ENCODE measurements at places on chromosomes 1 and 21.

- no peak for DNase-seq
These were observed 14.2 kb downstream of the TTC34 start for GRCh38 chr1:2787163-2787911.

GRCh38 chr21:31945546-31945945 is 72.7 kb downstream of the HUNK start:
- peak; percentile 9 for DNase-seq

GRCh38 chr1:202068596-202068995 is 54.1 kb upstream of the GPR37L1 start:
- no peak for DNase-seq

GRCh38 chr1:46725736-46726108 is 6.8 kb upstream of the EFCAB14 start:
- DNase-seq, result peak; percentile 26

- DNase-seq, result no peak
These were observed 40.2 kb downstream of the CASQ2 start for GRCh38 chr1:115728341-115728740.

GRCh38 chr1:8854240-8854639 is 24.2 kb downstream of the ENO1 start:
- no peak for DNase-seq

GRCh38 chr1:226059709-226060108 is 2.8 kb upstream of the H3-3A start:
- no peak for DNase-seq

DNA sequence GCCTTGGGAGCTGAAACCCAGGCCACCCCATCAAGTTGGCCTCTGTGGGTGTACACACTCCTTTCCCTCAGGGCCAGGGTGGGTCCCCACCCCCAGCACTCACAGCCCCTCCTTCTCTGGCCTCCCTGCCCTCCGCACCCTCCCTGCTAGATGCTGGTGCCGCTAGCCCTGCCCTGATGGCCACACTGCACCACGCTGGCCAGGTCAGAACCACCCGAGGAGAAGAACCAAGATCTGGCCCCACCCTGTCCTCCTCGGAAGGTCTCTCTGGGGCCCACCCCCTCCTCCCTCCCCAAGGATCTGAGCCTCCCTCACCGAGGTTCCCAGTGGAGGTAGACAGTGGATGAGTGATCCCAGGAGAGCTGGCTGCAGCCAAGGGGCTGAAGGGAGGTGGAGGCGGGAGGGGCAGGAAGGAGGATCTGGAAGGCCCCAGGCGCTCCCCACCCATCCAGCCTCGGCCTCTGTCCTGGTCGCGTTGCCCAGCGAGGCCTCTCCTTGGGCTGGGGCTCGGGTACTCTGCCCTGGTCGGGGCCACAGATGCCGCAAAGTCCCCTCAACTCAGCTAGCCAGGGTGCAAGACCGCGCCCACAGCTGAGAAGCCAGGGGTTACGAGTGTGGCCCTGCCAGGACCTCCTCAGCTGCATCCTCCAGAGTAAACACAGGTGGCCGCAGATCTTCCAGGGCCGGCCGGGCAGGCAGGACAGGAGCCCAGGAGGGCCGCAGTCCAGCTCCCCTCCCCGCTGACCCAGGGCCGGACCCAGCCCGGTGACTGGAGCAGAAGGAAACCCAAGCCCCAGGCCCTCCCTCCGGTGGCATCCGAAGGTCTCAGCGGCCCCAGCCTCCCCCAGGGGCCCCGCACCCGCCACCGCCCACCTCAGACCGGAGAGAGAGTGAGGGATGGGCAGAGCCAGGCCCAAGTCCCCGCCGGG is 5.2 kb downstream of the B3GALT6 start:
- no peak for DNase-seq

DNA sequence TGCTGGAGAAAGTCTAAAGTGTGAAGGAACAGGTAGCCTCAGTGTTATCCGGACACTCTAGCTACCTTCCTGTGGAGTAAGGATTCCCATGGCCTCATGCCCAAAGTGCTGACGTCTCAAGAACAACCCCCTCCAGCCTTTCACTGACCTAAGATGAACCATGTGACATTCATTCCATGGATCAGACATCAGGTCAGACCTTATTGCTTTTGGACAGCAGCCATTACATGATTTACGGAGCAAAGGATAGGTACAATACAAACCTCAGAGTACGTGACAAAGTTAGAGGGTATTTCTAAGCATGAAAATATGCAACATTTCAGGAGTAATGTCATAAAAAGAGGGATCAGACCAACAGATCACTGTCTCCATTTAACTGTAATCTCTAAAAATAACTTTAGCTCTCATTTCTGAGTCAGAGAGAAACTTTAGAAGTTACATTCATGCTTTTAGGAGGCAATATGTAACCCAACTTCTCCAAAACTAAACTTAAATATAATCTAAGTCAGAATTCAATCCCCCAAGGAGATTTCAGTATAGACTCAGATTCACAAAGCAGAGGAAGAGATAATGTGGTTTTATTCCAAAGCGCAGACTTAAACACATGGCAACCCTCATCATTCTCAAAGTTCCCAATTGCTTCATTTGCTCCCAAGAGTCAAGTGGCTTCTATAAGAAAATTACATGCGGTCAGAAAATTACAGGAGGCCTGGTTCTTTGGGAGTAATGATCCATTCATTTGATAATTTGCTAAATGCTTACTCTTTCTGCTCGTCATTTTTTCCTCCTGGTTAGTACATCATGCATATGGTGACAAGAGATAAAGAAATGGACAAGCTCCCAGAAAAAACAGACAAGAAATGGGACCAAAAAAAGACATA is 280.4 kb downstream of the SETD4 start:
- peak; percentile 82 for DNase-seq

DNA sequence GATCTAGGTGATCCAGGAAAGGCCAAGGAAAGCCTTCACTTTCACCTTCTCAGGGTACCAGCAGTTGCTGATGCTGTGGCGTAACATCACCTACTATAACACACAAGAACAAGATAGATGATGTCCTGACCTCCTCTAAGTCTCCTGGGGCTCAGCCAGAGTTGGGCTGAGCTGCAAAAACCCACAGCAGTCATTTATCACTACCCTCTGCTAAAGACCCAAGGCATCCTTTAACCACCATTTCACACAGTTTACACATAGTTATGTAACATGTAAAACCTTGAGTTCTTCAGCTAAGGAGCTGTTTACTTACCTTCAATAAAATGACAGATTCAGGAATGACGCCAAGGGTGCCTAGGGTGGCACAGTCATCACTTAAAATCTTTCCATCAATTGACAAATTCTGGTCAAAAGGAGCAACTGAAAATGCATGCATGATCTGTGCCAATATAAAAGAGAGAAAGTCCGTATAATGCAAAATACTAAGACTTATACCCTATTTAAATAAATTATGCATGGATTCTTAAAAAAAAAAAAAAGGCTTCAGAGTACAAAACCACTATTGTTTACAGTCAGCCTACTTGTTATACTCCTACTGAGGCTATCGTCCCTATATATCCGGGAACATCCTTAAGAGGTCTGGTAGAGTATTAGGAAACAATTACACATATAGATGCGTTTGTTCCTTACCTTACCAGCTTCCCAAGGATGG is 20.7 kb upstream of the RAP1GAP start:
- no peak for DNase-seq

- no peak for DNase-seq
These were observed 10.3 kb upstream of the LAD1 start for GRCh38 chr1:201409440-201409839.

DNA sequence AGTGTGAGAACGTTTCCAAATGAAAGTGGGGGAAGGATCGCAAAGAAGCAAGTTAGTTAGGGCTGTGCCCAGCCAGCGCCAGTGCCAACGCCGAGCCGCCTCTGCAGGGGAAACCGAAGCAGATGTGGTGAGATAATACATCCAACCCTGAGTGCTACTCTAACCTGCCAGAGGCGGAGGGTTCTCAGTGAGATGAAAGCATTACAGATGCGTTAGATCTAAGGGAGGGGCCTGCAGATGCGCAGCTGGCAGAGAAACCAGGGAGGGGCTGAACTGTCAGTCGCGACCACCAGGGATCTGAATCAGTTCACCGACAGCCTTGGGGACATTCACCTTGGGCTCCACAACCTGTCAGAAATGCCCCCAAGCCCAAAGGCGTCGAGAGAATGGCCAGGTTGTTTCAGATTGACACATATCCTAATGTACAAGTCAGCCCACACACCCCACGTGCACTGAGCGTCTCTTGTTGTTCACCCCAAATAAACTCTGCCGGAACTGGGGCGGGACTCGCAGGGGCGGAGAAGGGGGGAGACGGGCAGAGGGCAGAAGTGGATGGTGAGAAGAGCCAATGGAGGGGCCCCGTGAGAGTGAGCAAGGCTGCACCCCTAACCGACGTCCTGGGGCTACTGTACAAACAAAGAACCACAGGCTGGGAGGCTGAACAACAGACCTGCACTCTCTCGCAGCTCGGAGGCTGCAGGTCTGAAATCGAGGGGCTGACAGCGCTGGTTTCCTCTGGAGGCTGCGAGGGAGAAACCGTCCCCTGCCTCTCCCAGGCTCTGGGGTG is 8.7 kb upstream of the UMODL1 start:
- no peak for DNase-seq

DNA sequence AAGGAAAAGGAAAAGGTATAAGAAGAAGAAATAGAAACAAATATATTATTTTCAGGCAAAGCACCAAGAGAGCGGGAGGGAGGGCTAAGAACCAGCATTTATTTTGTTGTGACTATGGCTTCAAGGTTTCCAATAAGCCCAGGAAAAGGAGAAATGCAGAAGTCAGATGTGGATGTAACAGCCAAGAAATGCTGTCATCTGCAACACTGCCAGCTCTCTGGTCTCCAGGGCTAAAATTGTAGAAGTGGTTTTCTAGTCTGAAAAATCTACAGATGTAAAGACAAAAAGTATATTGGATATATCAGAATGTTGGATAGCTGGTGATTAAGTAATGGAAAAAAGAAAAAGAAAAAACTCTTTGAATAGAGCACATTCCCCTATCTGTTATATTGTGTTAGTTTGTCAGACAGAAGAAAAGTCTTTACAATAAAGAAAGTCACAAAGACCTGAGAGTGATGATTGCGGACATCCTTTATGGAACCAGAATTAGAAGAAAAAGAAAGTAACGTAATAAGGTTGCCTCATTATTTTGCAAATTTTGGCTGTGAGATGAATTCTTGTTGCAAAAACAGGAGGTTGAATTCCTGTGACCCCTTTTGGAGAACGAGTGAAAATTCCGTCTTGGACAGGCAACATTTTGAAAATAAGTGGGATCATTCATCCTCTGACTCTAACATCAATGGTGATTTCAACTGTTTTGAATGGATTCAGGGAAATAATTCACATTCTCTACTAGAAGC is 938.1 kb downstream of the TTLL7 start:
- no peak for DNase-seq

DNA sequence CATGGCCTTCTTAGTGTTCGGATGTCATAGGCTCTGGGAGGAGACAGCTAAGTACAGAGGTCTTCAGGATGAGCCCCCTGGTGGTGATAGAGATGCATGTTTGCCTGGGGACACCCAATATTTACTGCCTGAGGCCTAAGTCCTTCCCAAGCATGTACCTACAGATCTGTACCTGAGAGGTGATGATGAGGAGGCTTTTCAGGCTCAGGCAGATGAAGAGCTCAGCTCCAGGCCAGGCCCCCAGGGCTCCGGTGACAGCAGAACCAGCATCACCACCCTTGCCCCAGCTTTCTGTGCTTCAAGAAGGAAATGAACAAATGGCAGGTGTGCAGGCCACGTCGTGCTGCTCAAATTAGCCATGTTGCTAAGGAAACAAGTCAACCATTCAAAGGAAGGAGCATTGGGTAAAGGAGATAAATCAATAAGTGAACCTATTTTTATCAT is 21.1 kb downstream of the CACNA1E start:
- no peak for DNase-seq

- no peak for DNase-seq
These were observed 17.0 kb upstream of the BSDC1 start for GRCh38 chr1:32411261-32411660.

GRCh38 chr1:246265481-246265880 is 241.6 kb downstream of the SMYD3 start:
- no peak for DNase-seq

DNA sequence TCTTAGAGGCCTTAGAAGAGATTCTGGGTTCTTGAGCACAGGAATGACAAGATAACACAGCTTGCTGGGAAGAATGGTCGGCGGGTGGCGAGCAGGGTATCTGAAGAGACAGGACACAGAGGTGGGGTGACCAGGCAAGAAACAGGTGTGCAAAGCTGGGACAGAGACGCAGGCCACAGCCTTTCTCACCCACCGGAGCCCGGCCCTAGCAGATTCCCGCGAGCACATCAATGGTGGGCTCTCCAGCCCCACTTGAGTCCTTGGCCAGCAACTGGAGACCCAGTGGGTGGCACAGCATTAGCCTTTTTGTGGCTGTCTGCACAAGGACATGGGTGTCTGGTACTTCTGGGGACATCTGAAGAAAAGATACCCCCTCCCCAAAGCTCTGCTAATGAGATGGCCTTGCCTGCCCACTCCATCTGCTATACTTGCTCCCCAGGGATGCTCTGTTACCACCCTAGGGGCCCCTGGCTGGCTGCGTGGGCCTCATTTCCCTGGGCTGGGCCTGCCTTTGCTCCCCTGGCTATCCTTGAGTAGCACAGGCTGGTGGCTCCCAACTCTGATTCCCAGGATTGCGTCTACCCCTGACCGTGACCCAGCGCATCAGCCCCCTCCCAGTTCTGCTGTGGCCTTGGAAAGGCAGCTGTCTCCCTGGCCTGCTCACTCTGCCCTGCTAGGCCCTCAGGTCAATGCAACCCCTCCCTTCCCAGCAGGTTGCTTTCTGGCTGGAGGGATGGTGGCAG is 127.2 kb upstream of the ADAR start:
- no peak for DNase-seq

- no peak for DNase-seq
These were observed 1.9 kb upstream of the MGST3 start for GRCh38 chr1:165629151-165629550.

GRCh38 chr21:44294391-44295162 is 5.3 kb upstream of the PFKL start:
- no peak for DNase-seq

DNA sequence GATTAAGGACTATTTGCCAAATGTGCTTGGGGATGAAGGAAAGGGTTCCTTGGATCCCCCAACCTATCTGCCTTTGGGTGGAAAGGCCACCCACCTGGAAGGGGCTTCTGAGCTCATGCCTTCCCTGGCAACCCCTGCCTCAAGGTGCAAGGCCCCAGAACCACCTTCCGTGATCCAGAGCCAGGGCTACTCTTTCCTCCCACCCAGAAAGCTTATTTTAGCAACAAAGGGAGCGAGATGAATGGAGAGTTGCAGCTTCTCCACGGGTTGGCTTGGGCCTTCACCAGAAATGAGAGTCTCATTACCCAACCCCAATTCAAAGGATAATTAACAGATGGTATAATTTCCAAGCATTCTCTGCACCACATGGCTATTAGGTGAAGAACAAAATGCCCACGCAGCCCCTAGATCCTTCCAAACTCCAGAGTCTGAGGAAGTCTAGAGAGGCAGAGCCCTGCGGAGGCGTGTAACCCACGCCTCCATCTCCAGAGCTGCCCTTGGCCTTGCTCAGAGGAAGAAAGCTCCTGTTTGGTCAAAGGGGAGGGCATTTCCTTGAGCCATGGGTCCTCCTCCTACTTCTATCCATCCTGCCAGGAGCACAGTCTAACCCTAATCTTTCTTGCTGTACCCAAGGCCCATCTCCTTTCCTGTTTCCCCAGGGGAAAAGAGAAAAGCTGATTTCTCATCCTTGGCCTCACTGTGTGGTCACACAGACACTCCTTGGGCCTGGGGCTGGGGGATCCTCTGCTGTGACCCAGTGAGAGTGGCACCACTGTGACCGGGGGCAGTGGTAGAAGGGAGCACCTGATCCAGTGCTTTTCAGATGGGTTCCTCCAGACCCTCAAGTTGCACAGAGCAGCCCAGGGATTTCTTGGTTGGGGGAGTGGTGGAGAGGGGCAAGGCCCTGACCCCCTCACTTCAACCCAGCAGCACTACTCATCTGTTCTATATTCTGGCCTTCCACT is 1.7 kb upstream of the CELSR2 start:
- DNase-seq, result no peak

GRCh38 chr1:17886838-17887441 is 131.8 kb downstream of the ACTL8 start:
- DNase-seq, result no peak
